COLO829 (cell line): ENCODE measurements at places on chromosomes 2 and 18.
A peak's percentile ranks its signal among the peaks of the same experiment; 100 is the strongest.

DNA sequence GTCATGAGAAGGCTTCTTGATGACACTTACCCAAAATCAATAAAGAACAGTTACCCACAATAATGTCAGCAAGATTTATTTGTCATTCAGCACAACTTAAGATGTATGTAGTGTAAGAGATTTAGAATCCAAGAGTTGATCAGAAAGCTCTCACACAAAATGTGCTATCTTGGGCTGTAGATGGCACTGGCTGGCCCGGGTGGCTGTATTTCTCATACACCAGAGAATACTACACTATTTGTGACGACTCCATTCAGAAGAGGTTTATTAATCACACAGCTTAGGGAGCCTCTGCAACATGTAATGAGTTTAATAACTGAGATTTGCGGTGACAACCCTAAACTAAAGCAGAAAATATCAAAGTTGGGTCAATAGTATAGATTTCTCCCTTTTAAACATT, 530.4 kb upstream of the KLHL29 start:
- no peak for DNase-seq

DNA sequence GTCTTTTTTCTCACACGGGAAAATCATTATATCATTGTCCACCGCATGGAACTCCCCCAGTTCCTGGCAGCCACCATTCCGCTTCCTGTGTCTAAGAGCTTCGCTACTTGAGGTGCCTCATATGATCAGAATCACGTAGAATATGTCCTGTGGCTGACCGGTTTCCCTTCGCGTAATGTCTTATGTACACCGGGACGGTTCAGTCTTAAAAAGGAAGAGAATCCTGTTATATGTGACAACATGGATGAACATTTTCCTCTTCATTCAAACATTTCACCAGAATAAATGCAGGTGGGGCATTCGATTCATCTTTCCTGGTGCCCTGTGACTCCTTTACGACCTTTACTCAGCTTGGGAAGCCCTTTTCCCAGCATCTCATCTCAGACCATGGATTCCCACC, 131.7 kb upstream of the TWIST2 start:
- no peak for DNase-seq

DNA sequence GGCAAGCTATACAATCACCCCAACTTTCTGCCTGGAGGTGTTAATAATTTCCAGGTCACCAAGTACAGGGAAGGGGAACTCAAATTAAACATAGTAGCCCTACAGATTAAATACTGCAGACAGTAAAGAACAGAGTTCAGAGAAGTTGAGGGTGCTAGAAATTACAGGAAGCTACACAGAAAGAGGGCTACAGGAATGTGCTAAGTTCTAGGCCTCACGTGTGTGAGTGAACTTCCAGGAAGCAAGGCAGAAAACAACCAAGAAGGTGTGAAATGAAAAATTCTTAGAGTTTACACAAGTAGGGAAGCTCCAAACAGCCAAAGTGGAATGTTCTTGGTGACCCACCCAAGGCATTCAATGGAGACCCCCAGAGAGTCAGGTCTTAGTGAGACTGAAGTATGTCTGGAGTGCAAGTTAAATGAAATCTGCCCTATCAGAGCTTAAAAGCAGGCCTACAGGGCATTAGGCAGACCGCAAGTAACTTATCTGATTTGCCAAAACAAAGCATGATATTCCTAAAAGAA, 58.1 kb upstream of the RNU4ATAC start:
- no peak for DNase-seq

DNA sequence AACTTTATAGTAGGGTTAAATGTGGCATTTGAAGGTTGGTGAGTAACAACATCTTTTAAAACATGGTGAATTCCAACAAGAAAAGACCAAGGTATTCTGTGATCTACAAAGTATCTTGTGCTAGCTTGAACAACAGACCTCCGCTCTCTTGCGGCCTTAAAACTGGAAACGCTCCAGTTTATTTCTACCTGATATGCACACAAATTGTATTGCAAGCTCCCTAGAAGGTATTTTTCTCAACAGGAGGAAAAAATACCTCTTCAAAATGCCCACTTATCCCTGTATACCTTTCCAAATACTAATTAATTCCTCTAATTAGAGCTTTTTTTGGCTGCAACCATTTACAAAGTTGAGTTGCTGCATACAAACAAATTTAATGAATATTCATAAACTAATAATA, 69.5 kb downstream of the KCNH7 start:
- DNase-seq, result no peak

GRCh38 chr18:75638776-75639471, 211.4 kb upstream of the SMIM21 start:
- DNase-seq, result peak; percentile 15

GRCh38 chr2:239951825-239952224, 73.3 kb downstream of the NDUFA10 start:
- no peak for DNase-seq
